ENCODE measurements at places on chromosomes 1 and 21.
A peak's percentile ranks its signal among the peaks of the same experiment; 100 is the strongest.

DNA sequence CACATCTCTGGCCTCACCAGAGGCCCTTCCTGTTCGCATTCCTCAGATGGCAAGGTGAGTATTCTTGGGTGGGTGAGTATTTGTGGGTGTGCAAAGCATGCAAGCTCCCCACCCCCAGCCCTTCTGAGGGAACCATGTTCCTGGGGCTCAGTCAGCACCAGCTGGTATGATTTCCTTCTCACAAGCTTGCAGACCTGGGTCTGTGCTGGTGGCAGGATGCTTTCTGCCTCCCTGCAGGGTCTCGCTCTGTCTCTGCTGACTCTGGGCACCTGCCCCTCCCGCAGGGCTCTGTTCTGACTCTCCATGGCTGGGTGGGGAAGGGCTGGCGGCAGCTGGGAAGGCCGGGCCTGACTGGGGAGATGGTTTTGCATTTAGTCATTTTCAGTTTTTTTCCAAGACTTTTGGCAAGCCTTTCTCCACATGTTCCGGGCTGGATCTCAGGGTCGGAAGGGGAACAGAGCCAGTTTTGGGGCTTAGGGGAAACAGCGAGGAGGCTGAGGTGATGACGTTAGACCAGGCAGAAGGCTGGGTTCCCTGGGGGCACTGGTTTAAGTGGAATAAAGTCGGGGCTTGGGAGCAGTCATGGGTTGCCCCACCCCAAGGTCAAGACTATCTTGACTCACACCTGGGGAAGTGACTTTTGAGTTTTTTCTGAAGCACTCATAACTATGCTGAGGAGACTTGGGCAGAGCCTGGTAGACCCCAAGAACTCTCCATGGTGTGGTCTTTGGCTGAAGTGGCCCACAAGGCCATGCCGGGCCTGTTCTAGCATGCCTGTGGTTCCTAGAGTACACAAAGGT, 6.2 kb downstream of the RASSF5 start:
- no peak for DNase-seq

- DNase-seq = no peak
Observed at GRCh38 chr1:221025501-221025900, 146.3 kb downstream of the HLX start.

DNA sequence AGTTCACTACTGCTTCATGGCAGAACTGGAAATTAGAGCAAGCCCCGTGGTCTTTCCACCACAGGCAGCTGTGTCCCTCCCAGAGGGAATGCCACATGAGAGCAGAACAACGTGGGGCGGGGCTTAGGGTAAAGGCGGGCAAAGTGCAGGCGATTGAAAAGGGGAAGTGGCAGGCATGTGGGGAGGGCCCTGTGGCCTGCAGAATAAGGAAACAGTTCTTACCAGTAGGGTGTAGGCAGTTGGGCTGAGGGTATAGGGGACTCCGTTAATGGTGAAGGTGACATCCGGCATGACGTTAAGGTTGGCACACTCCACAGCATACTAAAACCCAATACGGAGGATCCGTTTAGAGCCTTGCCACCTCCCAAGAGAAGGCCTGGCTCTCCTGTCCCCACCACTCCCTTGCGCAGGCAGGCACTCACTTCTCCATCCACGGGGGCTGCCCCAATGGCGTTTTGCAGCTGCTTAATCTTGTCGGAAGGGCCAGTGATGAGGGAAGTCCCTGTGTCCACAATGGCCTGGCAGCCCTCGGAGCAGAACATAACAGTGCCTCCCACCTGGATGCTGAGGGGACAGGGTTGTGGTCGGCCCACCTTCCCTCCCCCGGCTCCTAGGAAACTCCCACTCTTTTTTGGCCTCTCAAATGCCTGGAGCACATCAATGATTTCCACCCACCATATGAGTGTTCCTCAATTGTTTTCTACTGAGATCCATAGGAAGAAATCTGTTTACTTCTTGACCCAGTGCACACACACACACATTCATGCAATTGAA, 9.1 kb upstream of the RAB7B start:
- peak; percentile 16 for DNase-seq

DNA sequence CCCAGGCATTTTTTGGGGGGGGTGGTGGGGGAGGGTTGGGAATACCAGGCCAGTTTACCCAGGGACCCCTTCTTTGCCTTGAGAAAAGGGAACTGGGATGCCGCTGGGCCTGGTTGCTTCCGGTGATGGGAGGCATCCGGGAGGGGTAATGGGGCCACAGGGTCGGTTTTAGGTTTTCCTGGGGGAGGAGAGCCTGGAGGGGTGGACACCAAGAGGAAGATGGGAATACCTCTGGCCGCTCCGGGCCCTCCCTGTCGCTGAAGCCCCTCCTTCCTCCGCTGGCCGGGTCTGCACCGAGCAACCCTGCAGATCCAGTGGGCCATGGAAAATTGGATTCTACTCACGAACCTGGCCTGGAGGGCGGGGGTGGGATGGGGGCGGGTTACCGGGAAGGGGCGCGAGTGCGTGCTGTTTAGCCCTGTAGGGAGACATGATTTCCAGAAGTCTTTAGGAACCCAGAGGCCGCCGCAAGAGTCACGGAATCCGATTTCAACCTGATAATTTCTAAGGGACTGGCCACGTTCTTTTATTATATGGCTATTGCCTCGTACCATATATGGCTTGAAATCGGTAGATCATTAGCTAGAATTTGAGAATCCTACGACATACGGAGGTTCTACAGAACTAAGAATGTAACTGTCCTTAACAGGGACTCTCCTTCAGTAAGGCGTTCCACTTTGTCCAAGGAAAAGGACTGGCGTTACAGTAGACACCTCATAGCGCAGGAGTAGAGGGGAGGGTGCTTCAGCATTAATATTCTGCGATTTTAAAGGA, 749 bp downstream of the AKIRIN1 start:
- no peak for DNase-seq

DNA sequence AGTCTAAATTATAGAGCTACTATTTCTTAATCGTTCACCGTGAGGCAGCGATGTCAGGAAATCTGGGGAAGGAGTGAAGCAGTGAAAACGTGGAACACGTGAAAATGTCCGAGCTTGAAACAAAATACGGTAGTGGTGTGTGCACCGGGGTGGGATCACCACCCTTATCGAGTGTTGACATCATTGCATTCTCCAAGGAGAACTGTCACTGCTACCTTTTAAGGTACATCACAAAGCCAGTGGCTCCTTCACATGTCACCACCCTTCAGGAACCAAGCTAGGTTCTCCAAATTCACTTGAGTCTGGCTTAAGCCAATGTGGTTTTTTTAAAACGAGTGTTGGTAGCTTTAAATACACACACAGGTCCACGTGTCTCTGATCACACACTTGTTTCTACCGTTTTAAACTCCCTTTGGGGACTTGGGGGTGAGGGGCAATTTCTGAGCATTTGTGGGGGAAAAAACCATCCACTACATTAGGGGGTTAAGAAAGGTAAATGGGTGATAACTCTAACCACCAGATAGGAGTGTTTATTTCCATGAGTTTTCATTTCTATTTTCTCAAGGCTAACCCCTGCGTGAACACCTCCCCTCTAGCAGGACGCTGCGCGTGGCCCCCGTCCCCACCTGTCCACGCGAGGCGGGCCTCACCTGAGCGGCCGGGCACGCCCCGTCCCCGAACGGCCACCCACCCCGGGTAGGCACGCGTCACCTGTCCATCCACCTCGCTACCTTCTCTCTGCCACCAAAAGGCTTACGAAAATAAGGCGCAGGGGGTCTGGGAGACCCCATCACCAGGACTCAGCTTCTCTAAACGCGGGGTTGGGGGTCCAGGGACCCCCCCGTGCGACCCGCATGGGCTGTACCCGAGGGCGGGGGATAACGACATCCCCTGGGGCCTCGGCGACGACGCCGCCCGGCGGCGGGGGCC, 978 bp downstream of the PRDM15 start:
- DNase-seq = no peak

- no peak for DNase-seq
Observed at GRCh38 chr1:186915555-186915954, 86.8 kb downstream of the PLA2G4A start.

- DNase-seq = no peak
Observed at GRCh38 chr1:54153535-54154439, 987 bp upstream of the CDCP2 start.

GRCh38 chr1:237340892-237341291, 298.9 kb downstream of the RYR2 start:
- DNase-seq = no peak

- DNase-seq = no peak
Observed at GRCh38 chr1:23543707-23544443, 12.8 kb upstream of the E2F2 start.

DNA sequence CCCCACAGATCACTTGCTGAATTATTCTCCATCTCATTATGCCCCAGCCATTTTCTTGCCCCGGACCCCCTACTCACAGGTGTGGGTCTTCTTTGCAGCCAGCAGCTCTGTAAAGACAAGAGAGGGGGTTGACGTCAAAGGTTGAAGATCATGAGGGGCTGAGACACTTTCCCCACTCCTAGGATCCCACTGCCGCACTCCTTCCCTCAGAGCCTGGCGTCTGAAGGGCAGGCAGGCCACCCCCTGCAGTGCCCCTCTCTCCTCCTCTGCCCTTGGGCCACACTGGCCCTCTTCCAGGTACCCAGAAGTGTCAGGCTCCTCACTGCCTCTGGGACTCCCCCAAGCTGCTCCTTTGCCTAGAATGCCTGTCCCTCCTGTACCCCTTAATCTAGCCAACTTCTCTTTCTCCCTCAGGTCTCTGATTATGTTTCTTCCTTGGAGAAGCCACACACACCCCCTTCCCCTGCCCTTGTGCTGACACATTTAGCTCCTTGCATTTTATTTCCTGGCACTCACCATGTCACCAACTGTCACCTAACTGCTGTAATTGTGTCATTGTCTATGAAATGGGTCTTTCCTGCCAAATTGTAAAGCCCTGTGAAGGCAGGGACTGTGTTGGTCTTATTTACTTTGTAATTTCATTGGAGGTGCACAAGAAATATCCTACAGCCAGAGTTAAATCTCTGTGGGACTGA, 2.1 kb downstream of the RORC start:
- DNase-seq = no peak

DNA sequence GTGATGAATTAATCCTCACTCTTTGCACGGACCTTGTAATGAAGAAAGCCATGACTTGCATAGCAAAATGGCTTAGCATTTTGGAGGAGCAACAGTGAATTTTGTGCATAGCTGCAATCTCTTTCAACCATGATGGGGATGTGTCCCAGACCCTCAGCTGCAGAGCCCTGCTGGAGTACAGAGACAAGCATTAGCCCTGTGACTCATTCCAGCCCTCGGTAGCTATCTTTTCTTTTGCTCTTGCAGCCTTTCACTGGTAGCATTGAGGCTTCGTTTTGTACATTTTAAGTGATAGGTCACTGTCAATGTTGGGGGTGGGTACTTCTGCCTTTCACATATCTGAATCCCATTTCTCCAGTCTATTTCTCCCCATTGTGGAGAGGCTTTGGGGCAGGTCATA, 58.4 kb downstream of the SLC35F3 start:
- DNase-seq = no peak

- no peak for DNase-seq
Observed at GRCh38 chr1:44418022-44418673, 13.1 kb downstream of the RNF220 start.

DNA sequence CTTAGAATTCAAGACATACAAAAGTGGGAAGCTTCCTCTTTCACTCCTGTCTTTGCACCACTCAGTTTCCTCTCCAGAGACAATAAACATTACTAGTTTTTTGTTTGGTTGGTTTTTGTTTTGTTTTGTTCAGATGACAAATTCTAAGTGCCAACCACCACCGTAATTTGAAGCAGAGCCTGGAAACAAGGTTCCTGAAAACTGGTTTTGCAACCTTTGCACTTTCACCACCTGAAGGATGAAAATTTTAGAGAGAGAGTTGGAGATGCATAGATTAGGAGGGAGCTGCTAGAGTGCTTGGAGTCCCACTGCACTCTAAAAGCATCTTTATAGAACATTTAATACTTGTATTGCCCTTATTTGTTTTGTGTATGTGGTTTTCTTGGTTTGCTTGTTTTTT, 20.2 kb upstream of the MGST3 start:
- no peak for DNase-seq

DNA sequence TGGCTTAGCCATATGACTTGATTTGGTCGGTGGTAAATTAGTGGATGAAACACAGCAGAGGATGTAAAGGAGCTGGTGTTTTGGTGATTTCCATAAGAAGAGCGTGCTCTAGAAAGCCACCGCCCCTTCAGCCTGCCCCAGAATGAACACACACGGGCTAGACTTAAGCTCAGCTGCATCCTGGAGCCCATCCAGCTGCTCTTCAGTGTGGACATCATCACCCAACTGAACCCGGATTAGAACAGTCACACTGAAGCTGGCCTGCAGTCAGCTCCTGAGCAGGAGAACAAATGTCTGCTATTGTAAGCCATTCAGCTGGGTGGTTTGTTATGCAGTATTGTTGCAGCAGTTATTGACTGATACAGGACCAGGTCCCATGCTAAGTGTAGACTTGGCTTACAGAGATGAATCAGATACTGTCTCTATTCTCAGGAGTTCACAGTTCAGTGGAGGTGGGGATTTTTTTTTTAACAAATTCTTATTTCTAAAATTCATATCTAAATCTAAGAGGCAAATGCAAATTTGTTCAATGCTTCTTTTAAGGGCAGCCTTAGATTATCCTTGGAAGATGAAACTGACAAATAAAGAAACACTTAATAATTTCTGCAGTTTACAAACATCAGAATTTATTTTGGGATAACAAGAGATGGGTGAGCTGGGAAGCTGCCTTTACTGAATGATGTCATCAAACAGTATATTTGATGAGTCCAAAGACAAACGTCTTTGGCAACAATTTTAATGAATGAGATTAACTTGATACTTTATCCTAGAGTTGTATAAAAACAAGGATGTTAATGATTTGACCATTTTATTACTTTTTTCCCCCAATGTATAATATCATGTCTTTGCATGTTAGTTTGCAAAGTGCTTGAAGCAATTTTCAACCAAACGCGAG, 251.2 kb downstream of the TRABD2B start:
- no peak for DNase-seq

DNA sequence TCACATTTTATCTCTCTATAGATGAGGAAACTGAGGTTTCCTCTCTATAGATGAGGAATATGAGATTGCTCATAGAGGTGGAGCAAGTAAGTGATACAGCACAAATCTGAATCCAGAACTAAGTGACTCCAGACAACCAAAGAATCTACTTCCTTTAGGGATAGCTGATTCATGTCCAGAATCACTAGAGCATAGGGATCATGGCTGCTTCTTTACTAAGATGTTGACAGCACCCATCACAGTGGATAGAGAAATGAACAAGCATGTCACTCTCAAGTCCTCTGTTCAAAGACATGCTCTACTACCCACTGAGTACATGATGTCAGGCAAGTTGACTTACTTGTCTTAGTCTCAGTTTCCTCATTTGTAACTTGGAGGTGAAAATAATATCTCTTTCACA, 116.1 kb upstream of the SPATA6 start:
- DNase-seq = no peak

GRCh38 chr1:153560771-153561465, 4.7 kb downstream of the S100A2 start:
- no peak for DNase-seq

- DNase-seq = no peak
Observed at GRCh38 chr1:197392541-197392940, 124.5 kb downstream of the CRB1 start.

- no peak for DNase-seq
Observed at GRCh38 chr1:170699696-170700095, 35.8 kb downstream of the PRRX1 start.

Data from stimulated activated CD8-positive, alpha-beta memory T cell treated with anti-CD3 and anti-CD28 coated beads, Interleukin-7, amount 100 ng/mL, for 1 hour (primary cell).